ENCODE measurements at places on chromosomes 11 and 22.
A peak's percentile ranks its signal among the peaks of the same experiment; 100 is the strongest.

DNA sequence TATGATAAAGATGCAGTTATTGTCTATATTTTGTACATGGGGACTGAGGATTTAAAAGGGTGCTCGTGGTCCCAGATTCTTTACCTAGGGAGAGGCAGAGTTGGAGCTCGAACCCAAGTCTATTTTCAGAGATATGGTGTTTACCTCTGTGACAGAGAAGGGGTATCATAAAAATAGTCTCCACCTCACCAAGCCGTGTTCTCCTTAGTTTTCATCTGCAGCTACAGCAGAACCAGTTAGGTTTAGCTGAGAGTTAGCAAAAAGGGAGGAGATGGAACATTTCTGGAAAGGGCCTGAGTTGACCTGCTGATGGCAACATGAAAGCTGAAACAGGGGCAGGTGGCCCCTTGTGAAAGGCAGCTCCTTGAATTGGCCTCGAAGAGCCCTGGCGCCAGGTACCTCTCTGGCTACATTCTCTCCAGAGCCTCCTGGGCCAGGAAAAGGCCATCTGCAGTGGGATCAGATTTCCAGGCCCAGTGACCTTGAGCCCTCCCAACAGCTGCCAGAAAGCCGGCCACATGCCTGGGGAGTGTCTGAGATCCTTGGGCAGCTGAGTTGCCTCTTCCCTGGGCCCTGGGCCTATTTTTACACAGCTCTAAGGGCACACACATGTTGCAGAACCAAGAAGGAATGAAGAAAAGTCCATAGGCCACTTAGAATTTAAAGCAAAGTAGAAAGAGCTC is 136.6 kb downstream of the NAV2 start:
- no peak for DNase-seq

GRCh38 chr11:123407996-123408597 is 22.0 kb upstream of the GRAMD1B start:
- DNase-seq: no peak

GRCh38 chr11:32418836-32419235 is 16.5 kb downstream of the WT1 start:
- no peak for DNase-seq

DNA sequence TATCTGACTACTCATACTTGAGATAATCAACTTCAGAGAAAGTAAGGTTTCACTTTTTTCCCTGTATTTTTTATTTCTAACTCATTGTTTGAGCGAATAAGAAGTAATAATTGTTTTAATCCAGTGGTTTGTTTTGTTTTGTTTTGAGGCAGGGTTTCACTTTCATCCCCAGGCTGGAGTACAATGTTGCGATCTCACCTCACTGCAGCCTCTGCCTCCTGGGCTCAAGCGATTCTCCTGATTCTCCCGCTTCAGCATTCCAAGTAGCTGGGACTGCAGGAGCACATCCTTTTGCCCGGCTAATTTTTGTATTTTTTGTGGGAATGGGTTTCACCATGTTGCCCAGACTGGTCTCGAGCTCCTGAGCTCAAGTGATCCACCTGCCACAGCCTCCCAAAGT is 8.6 kb downstream of the GTF2H1 start:
- DNase-seq: no peak

GRCh38 chr22:48135592-48135991 is 1373.1 kb downstream of the TBC1D22A start:
- no peak for DNase-seq

DNA sequence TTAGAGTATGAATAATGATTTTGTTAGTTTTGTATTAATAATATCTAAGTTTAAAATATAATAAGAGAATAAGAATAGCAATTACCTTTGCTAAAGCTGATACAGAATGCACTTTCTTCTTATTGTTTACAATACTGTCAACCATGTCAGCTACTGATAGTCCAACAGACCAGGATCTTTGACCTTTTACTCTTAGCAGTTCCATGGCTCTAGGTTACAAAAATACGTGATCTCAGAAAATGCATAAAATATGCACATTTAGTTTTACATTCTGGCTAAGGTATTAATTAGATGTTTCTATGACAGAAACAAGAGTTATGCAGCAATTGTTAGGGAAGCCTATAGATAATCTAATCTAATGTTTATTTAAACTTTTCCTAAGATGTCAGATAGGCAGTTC is 7.5 kb upstream of the TSG101 start:
- no peak for DNase-seq

DNA sequence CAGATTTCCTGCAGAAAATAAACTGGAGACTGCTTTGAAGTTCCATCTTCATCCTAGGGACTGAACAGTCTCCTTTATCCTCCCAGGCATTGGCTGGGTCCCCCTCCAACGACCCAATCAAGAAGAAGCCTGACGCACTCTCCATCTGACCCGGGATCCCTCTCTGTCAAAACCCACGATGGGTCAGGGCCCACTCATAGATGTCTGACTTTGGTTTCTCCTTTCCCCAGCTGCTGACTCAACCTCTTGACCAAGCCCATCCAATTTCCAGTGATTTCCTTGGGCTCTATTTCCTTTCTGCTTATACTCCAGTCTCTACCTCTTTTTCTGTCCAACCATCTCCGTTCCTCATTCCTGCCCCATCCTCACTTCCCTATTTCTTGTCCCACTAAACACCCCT is 189.7 kb downstream of the MIAT start:
- DNase-seq: no peak

GRCh38 chr11:125359130-125359529 is 136.9 kb downstream of the FEZ1 start:
- DNase-seq: no peak

DNA sequence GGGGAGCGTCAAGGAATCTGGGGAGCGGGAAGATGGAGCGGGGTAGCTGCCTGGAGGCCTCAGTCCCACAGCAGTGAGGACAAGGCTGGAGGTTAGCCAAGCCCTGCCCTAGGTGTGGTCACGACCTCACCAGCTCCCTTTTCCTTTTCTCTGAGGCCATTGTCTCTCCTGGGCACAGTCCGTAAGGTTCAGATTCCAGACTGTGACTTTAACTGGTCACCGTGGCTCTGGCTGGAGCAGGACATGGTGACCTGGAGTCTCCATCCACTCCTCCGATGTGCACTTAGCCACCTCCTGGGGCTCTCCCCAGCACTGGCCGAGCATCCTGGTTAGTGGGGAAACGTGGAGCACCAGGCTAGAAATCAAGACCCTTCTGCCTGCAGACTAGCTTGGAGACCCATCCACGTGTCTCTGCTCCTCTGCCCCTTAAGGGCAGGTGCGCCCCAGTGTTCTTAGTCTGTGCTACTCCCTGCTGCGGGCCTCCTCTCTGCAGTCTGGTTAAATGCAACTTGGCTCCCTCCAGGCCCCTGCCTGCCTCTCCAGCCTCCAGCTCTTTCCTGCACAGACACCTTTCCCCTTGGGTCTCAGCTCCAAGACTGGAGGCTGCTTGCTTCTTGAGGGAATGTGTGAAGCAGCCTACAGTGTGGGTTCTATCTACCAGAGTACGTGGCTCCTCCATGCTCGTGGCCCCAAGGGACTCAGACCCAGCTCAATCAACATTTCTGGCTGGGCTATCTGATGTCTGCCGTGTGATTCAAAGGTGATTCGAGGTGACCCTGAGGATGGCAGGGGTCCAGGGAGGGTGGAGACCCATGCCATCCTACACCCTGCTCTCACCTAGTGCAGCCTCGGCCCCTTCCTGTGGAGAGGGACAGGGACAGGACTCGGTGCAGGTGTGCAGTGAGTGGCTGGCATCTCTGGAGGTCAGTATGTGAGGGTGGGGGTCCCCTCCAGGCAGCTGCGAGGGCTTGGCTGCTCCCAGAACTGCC is 5.2 kb downstream of the SLC25A1 start:
- DNase-seq: no peak

- DNase-seq: no peak
Measured at GRCh38 chr11:63639199-63639832, 25.1 kb upstream of the PLAAT3 start.

DNA sequence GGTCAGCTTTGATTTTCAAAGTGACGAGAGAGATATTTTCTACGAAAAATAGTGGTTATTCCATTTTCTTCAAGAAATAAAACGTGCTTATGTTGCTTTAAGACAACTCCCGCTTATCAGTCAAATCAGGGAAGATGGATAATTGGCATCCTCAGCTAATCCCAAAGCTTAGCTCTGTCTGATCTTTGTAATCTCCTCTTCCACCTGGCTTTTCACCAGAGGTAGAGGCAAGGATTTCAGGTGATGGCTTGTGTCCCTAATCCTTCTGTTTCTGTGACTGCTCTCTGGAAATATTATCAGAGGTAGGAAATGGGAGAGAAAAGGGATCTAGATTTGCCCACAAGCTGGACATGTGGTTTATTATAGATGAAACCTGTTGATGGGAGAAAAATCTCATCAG is 78.9 kb downstream of the DBX1 start:
- no peak for DNase-seq

- DNase-seq: no peak
Measured at GRCh38 chr11:1746511-1746931, 3.9 kb downstream of the IFITM10 start.

DNA sequence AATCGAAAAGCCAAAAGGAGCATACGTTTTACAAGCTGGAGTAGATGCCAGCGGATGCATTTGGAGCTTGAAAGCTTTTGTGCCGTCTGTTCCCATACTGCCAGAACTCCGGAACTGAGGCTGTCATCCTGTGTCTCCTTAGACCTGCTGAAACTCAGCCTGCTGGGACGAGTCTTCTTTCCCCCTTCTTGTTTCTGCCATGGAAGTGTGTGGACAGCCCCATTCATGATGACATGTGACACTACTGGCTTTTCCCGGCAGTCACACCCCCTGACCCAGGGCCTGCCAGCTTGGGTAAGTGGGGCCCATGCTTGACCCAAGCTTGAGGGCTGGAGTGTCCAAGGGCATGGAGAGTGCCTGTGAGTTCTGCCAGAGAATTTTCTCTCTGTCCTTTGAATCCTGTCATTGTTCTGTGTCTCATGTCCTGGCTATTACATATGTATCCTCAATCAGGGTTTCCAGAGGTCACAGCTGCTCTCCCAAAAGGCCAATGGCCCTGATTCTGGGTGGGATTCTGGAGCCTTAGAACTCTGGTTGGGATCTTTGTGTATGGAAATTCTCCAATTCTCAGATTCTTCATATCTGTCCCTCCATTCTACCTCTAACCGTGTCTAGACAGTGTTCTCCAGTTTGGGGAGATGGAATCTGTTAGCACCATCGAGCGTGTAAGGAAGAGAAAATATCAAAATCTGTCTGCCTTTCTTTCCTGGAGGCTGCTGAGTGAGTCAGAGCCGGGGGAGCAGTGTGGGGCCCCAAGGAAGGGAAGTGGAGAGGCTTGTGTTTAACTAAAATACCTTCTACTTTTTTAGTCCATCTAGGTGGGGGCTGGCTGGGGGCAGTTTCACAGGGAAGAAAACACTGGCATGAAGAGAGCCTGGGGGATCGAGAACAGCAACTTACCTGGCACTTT is 73.2 kb downstream of the KIAA1671 start:
- no peak for DNase-seq

GRCh38 chr22:24265734-24266133 is 4.9 kb upstream of the SPECC1L start:
- DNase-seq: no peak

GRCh38 chr11:83252266-83252665 is 33.9 kb downstream of the CCDC90B start:
- DNase-seq: no peak

DNA sequence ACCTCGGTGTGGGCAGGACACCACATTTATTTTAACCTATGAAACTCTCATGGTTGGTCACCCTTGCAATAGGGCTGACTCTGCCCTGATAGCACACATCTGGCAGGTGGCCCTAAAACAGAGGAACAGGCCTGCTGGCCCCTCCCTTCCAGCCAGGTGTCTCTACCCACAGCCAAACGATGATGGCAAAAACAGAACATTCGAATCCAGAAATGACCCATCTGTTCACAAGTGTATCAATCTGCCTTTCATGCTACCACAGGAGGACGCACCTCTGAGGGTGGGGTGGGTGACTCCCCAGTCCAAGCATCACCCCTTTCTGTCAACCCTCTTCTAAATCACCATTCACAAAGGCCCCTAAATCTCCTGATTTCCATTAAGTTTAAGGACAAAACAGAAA is 118.1 kb downstream of the ETS1 start:
- DNase-seq: no peak

DNA sequence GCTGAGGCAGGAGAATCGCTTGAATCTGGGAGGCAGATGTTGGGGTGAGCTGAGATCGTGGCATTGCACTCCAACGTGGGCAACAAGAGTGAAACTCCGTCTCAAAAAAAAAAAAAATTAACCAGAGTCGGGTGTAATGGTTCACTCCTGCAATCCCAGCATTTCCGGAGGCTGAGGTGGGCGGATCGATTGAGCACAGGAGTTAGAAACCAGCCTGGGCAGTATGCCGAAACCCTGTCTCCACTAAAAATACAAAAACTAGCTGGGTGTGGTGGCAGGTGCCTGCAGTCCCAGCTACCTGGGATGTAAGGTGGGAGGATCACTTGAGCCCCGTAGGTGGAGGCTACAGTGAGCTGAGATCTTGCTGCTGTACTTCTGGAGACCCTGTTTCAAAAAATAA is 1.5 kb downstream of the RANGAP1 start:
- DNase-seq: no peak

DNA sequence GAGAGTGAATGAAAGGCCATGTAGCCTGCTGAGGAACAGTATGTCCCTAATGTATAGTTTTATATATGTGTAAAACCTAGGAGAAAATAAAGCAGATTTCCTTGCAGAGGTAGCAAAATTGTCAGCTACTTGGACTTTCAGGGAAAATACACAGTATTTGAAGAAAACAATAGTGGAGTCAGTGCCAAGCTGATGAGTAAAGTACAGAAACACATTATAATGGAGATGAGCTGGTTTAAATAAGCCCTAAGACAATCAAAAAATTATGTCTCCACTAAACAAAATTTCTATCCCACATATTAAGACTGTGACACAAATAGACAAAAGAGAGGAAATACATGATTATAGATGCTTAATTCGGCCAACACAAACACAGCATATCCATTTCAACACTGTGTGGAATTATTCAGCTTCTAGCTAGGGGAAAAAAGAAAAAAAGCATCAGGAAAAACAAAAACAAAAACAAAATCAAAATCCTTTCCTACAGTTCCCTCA is 75.9 kb downstream of the MAML2 start:
- DNase-seq: no peak

DNA sequence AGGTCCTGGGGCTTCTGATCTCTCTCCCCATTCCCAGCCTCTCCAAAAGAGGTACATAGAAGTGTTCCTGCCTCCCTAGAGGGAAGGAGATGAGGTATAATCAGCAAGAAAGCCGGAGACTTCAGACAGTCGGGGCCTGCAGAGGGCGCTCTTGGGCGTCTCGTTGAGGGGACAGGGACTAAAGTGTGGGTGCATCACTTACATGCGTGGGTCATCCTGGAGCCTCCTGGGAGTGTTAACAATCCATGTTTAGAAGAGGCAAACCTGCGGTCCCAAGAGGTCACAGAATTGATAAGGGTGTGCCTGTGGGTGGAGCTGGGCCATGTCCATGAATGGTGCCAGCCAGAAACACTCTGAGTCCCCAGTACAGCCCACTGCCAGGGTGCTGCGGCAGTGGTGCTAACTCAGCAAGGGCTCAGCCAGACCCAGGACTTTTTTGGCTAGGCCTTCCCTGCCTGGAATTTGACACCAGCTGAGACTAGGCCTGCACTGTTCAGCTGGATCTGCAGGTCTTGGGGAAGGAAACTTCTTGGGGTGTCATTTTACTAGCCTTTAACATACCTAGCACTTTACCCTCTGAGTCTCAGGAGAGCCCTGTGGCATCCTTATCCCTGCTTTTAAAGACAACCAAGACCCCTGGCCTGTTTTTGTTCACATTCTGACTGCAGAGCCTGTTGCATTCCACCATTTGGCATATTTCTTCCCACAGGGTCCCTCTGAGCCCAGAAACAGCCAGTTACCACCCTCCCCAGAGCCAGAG is 5.5 kb downstream of the YDJC start:
- peak; percentile 14 for DNase-seq

GRCh38 chr11:114844896-114845295 is 166.6 kb downstream of the NXPE2 start:
- no peak for DNase-seq
